ENCODE measurements at places on chromosomes 11 and 22. TPM values are rescaled to one million over a fixed set of nuclear protein-coding genes. Genes with fewer than 3 reads are reported as not detected.

PATE4 gene
- not detected for total RNA-seq

SIAE gene
- total RNA-seq: 15.0 TPM

DRD4 gene
- 0.40 TPM for total RNA-seq

VPS37C gene
- total RNA-seq: 5.6 TPM

C22orf15 gene
- 0.30 TPM for total RNA-seq

DEAF1 gene
- 77.1 TPM for total RNA-seq

ELMOD1 gene
- not detected for total RNA-seq

MS4A6E gene
- total RNA-seq: not detected

CCDC87 gene
- total RNA-seq: 0.63 TPM

MIOX gene
- not detected for total RNA-seq
